ENCODE measurements at places on chromosomes 3 and 15. TPM values are rescaled to one million over a fixed set of nuclear protein-coding genes. Genes with fewer than 3 reads are reported as not detected.

GRCh38 chr3:16392717-16393116 is 120.8 kb downstream of the RFTN1 start:
- DNase-seq: no peak

GRCh38 chr3:194083637-194084224 is 52.2 kb upstream of the HES1 start:
- no peak for DNase-seq

DNA sequence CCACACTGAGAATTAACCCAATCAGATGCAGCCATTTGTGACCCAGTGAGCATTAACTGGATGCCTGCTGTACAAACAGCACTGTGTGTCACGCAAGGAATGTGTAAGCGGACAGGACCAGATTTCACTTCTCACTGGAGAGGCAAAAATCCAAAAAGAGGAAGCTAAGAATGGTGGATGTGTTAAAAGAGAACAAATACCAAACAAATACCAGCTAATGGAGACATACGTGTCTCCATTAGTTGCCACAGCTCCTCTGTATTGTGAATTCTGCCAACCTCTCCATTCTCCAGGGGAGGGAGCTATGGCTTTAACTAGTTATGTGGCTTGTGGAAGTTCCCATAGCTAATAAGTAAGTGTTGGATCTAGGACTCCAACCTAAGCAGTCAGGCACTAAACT is 2.6 kb downstream of the LTF start:
- DNase-seq: no peak

- DNase-seq: no peak
These were observed 19.1 kb downstream of the ZDHHC19 start for GRCh38 chr3:196192036-196192523.

Gene NR1I2
- 0.23 TPM for total RNA-seq

DNA sequence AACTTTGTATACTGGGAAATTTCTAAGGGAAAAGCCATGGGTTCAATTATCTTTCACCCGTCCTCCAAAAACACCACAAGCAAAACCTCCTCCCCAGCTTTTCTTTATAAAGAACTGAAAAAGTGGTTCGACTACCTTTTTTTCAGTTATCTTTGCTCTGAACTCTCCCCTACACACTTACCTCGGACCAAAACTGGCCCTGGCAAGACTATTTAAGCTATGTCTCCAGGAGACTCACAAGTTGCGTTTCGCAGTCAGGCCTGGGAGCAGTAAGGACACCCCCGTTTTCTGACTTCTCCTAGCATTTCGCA is 645 bp downstream of the COPS2 start:
- no peak for DNase-seq

Gene AGTR1
- total RNA-seq: not detected

Gene NTRK3
- total RNA-seq: 6.4 TPM

Data from endothelial cell (in vitro differentiated cells).